Hematopoietic multipotent progenitor cell (in vitro differentiated cells): ENCODE measurements at places on chromosomes 2 and 18. TPM values are rescaled to one million over a fixed set of nuclear protein-coding genes. Genes with fewer than 3 reads are reported as not detected.

The KATNAL2 gene
- total RNA-seq: 2.2 TPM

The FHL2 gene
- 31.8 TPM for total RNA-seq

The HAAO gene
- total RNA-seq: 21.5 TPM

The HDHD2 gene
- 11.3 TPM for total RNA-seq

The TNFRSF11A gene
- total RNA-seq: 2.2 TPM

The SLC23A3 gene
- total RNA-seq: 0.27 TPM

The CAPN13 gene
- total RNA-seq: under 0.01 TPM

The DSC2 gene
- total RNA-seq: 0.27 TPM

The VAPA gene
- 68.1 TPM for total RNA-seq

The RAB10 gene
- total RNA-seq: 29.1 TPM

The CPS1 gene
- 0.54 TPM for total RNA-seq

The OTOS gene
- total RNA-seq: not detected

The USP37 gene
- total RNA-seq: 3.8 TPM
